ENCODE measurements at places on chromosomes 6 and 20.

DNA sequence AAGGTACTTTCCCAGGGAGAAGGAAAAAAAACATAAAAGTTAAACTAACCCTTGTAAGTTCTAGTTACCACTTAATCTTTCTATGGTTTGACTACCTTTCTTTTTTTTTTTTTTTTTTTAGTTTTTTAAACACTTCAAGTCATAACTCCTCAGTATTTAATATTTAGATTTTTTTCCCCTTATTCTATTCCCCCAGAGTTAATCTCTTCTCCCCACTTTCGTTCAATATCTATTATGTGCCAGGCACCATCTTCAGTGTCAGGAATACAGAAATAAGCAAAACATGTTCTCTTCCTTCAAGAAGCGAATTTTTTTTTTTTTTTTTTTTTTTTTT lies 62.0 kb upstream of the LOC128125822 start:
- DNase-seq = no peak

DNA sequence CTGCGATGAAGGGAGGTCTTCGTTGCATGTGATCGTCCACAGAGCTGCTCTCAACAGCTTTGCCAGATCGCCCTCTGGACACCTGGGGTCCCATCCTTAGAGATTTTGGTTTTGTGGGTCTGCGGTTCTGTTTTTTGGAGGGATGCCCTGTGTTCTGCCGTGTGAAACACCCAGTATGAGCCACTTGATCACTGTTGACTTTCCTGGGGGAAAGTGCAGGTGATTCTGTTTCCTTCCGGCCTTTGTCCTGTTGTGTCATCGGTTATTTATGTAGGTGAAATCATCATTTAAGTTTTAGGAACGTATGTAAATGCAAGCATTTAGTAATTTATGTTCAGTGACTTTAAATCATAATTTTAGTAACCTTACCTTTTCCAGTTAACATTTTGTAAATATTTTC lies 56.4 kb upstream of the SLC22A1 start:
- DNase-seq = no peak

GRCh38 chr6:54419885-54420284 lies 111.6 kb downstream of the TINAG start:
- no peak for DNase-seq

DNA sequence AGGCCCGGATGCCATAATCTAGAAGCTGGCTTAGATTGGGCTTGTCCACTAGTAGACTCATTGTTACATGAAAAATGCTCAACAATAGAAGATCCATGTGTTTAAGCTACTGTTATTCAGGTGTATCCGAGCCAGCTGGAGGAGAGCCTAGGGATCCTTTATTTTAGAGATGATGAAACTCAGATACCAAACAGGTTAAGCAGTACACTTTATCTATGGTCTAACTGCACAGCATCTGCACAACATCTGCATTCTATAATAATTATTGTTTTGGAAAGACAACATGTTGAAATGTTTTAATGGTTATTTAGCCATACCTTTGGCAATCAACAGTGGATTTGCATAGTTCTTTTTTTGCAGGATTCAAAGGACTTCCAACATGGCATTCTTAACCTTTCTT lies 134.1 kb downstream of the RFPL4B start:
- no peak for DNase-seq

DNA sequence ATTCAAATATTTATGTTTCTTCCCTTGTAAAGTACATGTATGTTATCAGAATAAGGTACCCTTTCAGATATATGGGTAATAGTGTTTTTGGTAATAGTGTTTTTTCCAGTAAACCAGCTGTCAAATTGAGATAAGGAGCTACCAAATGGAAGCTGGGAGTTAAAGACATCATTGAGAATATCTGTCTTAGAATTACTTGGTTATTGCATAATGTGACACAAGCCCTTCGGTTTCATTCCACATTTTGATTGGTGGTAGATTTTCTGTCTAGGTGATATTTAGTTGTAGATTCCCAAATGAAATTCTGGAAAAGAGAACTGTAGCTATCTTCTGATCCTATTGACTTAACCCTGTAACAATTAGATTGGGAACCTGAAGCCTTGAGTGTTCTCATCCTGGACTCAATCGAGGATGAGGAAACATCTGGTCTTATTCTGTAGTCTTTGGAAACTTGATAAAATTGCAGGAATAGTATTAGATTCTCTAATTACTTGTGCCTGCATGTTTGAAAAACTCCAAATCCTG lies 75.1 kb upstream of the SYNJ2 start:
- no peak for DNase-seq

Data from stimulated activated CD4-positive, alpha-beta T cell treated with anti-CD3 and anti-CD28 coated beads, Interleukin-12 subunit alpha, Interleukin-12 subunit beta, amount 100 ng/mL, for 24 hours (primary cell).